ENCODE measurements at places on chromosomes 16 and 17.

GRCh38 chr17:41118721-41119120 lies 548 bp upstream of the KRTAP4-11 start:
- DNase-seq: peak; percentile 15

- peak; percentile 29 for DNase-seq
Observed at GRCh38 chr17:50935221-50935995, 69.3 kb upstream of the TOB1 start.

GRCh38 chr16:51153577-51154031 lies 2.5 kb upstream of the SALL1 start:
- no peak for DNase-seq

DNA sequence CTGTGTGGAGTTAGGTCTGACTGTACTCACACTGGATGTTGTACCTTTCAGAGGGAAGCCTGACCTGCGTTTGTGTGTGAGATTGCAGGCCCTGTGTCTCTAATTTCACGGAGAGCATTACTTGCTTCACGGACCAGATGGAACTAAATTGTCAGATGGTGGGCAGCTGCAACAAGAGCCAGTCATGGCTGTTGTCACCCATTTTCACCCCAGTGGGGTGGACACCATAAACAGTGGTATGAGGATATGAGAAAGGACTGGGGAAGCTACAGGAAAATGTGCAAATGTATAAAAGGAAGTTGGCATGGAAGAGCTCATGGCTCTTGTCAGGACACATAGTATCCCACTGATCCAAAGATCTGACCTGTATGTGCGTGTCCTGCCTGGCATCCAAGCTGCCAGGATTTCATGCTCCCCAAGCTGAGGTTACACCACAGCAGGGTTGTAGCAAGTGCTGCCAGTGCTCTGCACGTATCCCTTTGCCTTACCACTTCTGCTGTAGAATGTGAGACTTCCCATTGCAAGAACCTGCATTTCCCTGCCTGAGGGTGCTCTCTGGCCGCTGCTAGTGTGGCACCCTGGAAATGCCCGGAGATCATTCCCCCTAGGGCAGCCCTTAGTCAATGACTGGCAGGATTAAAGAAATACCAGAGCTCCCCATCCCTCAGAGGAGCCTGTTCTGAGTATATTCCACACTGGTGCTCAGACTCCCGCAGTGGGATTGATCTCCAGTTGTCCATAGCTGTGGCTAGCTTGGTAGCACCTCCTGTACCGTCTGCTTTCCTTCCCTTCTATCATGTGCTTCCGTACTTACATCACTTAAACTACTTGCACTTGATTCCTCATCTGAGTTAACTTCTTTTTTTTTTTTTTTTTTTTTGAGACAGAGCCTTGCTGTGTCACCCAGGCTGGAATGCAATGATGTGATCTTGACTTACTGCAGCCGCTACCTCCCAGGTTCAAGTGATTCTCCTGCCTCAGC lies 70.4 kb upstream of the TANC2 start:
- peak; percentile 85 for DNase-seq

- no peak for DNase-seq
Observed at GRCh38 chr17:50352072-50352692, 6.3 kb downstream of the XYLT2 start.

GRCh38 chr16:48269011-48269410 lies 21.7 kb upstream of the ABCC11 start:
- no peak for DNase-seq

GRCh38 chr17:1623057-1623630 lies 5.5 kb downstream of the SLC43A2 start:
- no peak for DNase-seq

GRCh38 chr16:58655215-58655596 lies 25.6 kb upstream of the CNOT1 start:
- no peak for DNase-seq

GRCh38 chr16:19186408-19186807 lies 18.4 kb downstream of the SYT17 start:
- DNase-seq: no peak

- peak; percentile 67 for DNase-seq
Observed at GRCh38 chr17:76710863-76711611, at the start of gene MXRA7. Gene MXRA7 (minus strand): TSS chr17:76710965. CDS start chr17:76710946, 19 bp downstream.

DNA sequence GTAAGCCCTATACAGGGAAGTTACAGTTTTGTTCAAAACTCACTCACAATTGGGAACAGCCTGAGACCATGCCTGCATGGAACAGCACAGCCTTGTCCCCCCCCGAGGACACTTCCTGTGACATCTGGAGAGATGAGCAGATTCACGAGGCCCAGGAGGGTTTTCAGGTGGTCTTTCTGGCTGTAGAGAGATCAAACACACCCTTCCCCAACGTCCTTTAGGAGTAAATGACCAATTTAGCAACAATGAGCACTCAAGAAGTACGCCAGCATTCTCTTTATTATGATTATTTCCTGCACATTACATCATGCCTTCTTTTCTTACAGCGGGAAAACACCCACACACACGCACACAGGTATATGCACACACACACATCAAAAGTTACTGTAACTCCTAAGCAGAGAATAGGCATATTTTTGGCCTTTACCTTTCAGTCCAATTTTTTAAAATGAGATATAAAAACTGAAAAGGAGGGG lies 39.0 kb downstream of the ADCY9 start:
- peak; percentile 14 for DNase-seq

DNA sequence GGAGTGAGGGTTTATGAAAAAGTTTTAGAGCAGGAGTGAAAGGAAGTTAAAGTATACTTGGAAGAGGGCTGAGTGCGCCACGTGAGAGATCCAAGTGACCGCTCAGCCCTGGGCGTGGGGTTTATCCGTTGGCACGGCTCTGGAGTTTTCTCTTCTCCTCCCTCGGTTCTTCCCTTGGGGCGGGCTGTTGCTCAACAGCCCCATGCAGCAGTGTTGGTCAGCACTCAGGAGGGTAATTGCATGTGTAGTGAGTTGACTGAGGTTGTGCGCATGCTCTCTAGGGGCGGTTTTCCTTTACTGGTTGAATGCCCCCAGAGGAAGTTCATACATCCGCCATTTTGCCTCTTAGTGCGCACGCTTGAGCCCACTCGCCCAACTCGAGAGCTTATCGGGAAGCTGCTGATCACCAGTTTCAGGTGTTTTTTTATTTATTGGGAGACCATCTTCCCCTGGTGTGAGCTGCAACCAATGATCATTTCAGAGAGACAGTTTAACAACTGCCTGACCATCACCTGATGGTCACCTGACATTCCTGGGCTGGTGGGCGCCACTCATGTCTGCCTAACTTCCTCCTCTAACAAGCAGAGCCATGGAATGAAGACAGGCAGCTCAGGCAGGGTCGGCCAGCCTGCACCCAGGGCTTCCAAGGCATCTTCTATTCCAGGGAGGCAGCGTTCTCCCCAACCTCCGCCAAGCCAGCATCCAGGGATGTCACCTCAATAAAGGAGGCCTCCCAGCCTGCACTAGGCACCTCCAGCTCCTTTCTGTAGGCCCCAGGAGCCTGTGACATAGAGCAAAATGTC lies 41.3 kb upstream of the DNAH17 start:
- DNase-seq: no peak
